ENCODE measurements at places on chromosomes 2 and 18. TPM values are rescaled to one million over a fixed set of nuclear protein-coding genes. Genes with fewer than 3 reads are reported as not detected.

The IL1RL2 gene
- total RNA-seq: not detected

The GRB14 gene
- total RNA-seq: 3.4 TPM

DNA sequence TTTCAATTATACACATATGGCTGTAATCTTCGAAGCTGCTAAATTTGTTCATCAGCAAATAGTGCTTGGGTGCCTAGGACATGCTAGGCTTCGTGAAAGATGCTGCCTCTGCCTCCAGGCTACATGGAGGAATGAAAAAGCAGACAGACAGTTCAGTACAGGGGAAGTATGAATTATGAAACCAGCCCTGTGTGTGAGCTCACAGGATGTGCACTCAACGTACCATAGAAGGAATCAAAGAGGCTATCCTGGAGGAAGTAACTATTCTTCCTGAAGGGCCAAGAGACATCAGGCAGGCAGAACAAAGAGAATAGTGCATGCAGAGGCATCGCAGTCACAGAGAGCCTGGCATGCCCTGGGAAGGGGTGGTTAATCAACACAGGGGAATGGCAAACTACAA lies 61.4 kb downstream of the DYM start:
- no peak for DNase-seq

- no peak for DNase-seq
Measured at GRCh38 chr2:66547118-66547517, 112.2 kb downstream of the MEIS1 start.

- peak; percentile 51 for DNase-seq
Measured at GRCh38 chr2:136116813-136117390, 1.0 kb downstream of the CXCR4 start.

The PDCD1 gene
- total RNA-seq: not detected

All from neural progenitor cell (in vitro differentiated cells).